ENCODE measurements at places on chromosomes 2 and 18. TPM values are rescaled to one million over a fixed set of nuclear protein-coding genes. Genes with fewer than 3 reads are reported as not detected.

DNA sequence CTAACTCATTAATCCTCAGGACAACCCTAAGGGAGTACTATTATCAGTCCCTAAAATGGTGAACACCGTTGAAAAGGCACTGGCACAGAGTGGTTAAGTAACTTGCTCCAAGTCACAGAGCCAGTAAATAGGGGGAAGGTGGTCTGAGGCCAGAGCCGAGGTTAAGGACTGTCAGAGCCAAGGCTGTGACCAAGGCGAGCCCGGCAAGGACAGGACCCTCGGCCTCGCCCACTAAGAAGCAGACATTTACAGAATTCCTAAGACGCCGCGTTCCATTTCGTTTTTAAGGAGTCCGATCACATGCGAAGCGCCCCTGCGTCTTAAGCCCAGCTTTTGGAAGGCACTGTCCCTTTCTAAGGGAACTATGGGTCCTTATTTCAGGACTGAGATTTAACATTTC lies 1.1 kb downstream of the PDIA6 start:
- no peak for DNase-seq

DNA sequence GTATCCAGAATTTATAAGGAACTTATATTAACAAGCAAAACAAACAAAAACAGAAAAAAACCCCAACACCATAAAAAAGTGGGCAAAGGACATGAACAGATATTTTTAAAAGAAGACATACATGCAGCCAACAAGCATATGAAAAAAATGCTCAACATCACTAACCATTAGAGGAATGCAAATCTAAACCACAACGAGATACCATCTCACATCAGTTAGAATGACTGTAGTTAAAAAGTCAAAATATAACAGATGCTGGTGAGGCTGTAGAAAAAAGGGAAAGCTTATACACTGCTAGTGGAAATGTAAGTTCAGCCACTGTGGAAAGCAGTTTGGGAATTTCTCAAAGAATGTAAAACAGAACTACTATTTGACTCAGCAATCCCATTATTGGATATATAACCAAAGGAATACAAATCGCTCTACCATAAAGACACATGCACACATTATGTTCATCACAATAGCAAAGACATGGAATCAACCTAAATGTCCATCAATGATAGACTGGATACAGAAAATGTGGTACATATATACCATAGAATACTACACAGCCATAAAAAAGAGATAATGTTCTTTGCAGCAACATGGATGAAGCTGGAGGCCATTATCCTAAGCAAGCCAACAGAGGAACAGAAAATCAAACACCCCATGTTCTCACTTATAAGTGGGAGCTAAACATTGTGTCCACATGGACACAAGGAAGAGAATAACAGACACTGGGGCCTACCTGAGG lies 25.3 kb downstream of the PREPL start:
- DNase-seq: no peak

- DNase-seq: no peak
These were observed 98.3 kb upstream of the EPC2 start for GRCh38 chr2:148546270-148546669.

GRCh38 chr18:36744261-36744876 lies 84.4 kb downstream of the TPGS2 start:
- no peak for DNase-seq

DNA sequence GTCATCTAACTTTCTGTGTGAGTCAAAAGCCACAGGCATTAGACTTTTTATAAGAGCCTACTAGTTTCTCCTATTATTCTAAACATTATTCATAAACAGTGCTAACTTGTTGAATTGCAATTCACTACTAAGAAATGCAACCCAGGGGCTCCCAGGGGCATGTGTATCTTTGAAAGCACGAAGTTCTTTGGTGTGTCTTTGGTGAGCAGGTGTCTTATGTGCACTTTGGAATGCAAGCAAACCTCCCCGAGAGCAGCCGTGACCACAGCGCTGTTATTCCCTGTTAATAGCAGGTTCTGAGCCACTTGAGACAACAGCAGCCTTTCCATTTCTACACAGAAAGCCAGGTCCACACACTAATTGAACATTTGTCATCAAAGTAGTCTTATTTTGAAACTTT lies 123.5 kb downstream of the PRKRA start:
- no peak for DNase-seq

GRCh38 chr2:69122271-69122670 lies 109.3 kb downstream of the ANTXR1 start:
- DNase-seq: no peak

- no peak for DNase-seq
These were observed 41.3 kb upstream of the ITM2C start for GRCh38 chr2:230823264-230823964.

DNA sequence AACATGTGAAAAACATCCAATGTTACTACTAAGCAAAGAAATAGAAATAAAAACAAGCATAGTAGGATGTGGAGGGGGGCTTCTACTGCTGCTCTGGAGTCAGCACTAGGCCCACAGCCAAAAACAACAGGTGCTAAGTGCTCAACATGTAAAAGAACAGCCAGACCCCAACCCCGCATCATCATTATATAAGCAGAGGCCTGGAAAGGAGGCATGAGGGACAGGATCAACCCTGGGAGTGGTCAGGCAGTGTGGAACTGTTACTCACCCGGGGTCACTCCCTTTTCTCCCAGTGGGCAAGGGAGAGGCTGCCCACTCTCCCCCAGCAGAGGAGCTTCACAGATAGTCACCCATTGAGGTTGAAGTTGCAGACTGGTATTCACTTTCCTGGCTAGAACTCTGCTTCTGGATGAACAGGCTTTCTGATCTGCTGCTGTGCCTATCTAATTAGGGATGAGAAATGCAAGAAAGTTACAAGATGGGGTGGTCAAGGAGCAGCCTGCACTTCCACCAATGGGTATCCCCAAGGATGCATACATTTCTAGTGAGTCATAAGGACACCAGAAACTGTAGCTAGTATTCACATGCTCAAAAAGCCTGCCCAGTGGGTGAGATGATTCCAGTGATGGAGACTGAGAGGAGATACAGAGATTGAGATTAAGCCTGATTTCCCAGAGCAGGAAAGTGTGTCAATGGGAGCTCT lies 480.1 kb upstream of the TCF4 start:
- DNase-seq: no peak

Gene LYG1
- total RNA-seq: 1.1 TPM

Gene PPP1R1C
- 1.3 TPM for total RNA-seq

GRCh38 chr2:37529830-37530415 lies 141.5 kb downstream of the CDC42EP3 start:
- no peak for DNase-seq

- DNase-seq: no peak
These were observed 500.7 kb downstream of the RIT2 start for GRCh38 chr18:42614619-42615293.

- no peak for DNase-seq
These were observed 37.1 kb upstream of the GPR75 start for GRCh38 chr2:53896864-53897263.

DNA sequence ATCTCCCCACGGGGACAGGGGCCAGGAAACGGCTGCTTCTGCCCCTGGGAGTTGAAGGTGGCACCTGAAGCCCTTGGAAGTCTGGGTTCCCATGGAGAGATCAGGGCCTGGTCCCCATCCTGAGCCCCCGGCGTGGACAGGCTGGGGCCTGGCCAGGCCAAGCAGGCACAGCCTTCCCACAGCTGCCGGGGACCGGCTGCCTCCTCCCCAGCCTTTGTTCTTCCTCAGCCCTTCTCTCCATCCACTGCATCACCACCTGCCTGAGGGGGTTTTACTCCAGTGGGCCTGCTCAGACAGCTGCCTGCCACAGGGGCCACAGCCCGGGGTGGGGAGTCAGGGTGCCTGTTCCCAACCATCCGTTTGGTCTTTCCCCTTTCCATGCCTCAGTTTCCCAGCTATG lies 187.7 kb downstream of the INHBB start:
- DNase-seq: no peak
